ENCODE measurements at places on chromosomes 12 and 14.
A peak's percentile ranks its signal among the peaks of the same experiment; 100 is the strongest.

DNA sequence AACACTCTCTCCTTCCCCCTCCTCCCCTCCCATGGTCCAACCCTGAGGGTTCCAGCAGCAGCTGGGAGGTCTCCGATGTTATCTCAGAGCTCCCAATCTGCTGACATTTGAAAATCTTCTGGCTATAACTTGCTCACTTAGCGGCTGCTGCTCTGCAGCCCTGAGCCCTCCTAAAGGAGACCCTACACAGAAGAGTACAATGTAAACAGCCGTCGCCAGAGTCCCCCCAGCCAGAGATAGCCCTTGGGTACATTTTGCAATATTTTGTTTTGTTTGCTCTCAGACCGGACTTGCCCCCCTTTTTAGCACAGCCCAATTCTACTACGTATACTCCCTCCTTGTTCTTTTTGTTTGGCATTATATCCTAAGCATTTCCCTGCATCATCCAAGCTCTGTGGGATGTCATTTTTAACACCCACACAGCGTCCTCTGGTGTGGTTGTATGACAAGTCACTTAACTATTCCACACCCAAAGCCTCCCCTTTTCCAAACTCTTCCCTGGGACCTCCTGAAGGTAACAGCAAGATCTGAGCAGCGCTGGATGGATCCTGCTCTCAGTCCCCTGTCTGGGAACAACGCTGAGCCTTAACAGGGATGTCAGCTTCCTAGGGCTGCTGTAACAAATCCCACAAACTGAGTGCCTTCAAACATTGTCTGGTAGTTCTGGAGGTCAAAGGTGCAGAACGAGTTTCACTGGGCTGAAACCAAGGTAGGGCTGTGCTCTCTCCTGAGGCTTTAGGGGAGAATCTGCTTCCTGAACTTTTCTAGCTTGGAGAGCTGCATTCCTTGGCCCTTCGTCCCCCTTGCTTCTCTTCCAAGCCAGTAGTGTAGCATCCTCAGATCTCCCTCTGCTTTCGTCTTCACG, 25.3 kb upstream of the TCL1B start:
- DNase-seq: no peak

DNA sequence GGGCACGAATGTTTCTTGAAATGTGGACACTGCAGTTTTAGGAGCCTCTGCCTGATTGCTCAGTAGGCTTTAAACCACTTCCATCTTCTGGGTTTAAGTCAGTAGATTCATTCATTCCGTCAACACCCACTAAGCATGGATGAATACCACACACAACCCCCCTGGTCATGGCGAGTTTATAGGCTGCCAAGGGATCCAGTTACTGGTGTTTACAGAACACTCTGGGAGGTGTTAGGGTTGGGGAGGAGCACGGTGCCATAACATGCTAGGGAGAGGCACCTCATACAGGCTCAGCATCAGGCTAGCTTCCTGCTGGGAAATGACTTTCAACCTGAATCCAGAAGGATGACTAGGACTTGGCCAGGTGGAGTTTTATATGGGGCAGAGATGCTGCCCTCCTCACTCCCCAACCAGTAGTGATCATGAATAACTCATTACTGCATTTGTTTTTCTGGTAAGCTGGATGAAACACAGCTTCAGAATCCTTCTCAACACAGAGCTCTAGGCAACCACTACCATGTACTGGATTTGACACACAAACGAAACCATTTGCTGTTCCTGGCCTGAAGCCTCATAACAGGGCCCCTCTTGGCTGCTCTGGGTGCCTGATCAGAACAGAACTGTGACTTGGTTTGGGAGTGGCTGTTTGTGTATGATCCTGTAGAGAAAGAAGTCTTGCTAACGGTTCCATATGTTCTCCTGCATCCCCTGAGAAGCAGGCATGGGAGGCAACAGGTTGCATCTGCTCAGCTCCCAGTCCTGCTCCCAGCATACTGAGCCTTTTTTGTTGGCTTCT, 47.9 kb downstream of the FBXW8 start:
- DNase-seq: no peak

GRCh38 chr14:104544362-104544961, 35.1 kb upstream of the C14orf180 start:
- DNase-seq: no peak

GRCh38 chr12:45477526-45477925, 252.0 kb upstream of the ARID2 start:
- DNase-seq: no peak

DNA sequence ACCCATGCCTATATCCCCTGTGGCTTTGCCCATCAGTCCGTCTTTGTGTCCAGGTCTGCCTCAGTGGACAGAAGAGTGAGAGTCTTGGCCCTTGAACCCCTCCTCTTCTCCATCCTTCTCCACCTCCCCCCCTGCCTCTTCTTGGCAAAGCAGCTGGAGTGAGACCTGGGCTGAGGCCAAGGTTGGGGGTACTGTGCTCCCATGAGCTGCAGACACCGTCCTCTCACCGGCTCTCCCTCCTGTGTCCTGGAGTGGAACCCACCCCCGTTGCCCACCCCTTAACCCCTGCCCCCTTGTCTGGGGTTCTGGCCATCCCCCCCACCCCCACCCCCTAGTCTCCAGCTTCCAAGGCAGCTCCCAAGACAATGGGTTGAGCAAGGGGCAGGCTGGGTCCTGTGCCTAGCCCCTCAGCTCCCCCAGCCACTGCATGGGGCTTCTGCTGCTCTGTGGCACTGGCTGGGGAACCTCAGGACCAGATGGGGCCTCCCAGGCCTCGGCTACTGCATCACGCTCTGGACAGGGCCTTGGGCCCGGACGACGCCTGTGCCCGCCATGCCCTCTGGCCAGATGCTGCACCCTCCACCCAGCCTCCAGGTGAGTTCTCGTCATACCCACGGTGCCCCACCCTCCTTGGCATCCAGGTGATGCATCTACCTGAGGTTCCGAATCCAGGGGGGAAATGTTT, 35.7 kb downstream of the RTL1 start:
- no peak for DNase-seq

GRCh38 chr12:94832780-94833681, 170.5 kb downstream of the NDUFA12 start:
- no peak for DNase-seq

DNA sequence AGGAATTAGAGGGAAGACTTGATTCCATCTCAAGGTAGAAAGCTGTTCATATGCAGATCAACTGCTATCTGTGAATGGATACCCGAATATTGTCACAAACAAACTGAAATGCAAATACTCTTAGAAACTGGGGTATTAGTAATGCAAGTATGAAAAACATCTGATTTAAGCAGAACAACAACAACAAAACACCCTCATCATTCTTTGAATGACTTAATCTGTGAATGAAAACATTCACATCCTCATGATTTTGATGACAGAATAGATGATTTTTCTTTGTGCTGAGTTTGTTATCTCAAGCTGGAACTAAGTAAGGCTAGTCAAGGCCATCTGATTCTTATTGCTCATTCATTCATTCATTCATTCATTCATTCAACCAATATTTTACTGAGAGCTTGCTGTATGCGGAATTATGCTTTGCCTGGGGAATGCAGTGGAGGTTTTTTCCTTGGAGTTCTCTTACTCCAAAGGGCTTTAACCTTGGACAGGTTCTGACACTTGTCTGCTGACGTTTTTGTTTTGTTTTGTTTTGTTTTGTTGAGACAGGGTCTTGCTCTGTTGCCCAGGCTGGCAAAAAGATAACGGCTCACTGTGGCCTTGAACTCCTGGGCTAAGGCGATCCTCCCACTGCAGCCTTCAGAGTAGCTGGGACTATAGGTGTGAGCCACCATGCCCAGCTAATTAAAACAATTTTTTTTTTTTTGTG, 23.3 kb downstream of the OR10G3 start:
- DNase-seq: no peak

DNA sequence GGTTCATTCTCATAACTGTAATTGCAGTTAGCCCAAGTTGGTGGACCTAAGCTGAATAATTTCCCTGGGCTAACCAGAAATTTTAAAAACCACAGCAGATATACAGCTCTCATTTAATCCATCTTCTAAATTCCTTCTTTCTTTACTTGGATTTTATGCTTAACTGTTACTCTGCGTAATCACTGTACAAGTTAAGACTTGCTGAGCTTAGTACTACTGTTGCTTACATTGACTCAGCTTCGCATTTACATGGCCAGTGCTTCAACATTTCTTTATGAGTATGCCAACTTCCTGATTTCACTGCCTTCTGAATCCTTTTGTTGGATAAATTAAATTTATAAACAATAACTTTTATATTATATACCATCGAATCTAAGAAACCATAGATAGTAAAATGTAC, 147.4 kb downstream of the SLC38A4 start:
- no peak for DNase-seq

DNA sequence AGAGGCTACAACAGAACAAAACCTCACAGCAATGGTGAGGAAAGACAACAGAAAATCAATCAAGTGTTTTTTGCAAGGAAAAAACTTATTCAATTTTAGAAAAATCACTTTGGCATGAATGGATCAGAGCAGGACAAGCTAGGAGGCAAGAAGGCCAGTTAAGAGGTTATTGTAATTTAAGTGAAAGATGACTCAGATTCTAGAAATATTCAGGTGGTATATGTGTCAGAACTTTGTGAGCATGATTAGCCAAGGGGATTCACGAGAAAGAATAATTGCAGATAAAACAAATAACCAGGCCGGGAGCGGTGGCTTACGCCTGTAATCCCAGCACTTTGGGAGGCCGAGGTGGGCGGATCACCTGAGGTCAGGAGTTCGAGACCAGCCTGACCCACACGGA, 12.7 kb downstream of the GCH1 start:
- no peak for DNase-seq

DNA sequence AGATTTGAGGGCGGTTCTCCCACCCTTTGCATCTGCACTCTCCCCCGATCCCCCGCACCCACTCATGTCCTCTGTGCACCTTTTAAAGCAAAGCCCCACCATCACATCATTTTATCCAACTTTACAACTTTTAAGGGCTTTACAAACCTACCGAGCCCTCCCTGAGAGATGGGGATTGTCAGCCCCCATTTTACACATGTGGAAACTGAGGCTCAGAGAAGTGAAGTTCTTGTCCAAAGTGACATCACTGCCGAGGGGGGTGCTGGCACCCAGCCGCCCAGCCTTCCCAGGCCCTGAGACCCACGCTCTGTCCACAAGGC, 334.2 kb downstream of the MED13L start:
- DNase-seq: no peak

DNA sequence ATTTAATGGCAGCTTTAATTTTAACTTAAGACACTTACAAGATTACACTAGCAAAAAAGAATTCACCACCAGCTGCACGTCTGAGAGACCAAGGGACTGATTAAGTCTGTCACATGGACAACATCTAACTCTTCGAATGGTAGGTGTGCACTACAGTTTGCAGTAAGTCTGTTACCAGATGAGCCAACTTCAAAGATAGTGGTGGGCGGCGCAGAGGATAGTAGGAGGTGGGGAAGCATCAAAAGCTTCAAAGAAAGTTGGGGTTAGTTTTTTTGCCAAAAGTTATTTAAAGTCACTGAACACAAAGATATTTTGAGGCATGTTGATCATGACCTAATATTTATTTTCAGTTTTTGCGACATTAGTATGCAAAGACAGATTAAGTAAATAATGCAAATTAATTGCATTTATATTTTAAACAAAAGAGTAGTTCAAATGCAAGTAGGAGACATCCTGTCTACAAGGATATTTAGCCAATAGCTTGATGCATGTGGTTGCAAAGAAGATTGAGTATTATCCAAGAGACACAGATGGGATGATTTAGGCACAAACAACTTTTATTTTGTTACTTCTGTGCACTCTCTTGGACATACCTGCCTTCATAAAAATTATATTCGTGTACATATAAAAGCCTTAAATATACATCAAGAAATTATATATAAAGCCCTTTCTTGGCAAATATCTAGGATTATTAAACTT, 327.7 kb downstream of the BMP4 start:
- DNase-seq: no peak

GRCh38 chr12:1877169-1877878, 41.1 kb downstream of the CACNA2D4 start:
- no peak for DNase-seq

DNA sequence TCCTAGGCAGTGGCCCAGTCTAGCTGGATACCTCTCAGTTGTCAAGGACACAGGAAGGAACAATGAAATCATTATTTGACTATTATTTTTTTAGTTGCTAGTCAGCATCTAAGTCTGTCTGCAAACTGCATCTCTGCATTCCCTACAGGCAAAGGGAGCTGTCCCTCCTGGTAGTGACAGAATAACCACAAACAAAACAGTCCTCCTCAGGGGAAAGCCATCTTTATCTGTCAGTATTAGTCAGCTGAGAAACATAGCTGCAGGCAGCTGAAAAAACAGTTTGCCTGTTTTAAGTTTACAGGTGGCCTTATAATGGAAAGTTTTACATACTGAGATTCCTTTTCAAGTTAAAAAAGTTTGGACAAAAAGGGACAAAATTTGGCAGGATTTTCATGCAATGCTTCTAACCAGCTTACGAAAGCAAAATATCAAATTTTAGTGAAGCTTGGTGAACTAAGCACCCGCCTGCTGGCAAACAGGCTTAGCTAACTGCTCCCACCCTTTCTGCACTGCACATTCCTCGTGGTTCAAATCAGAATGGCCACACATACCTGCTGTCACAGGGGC, 29.5 kb downstream of the SLC25A21 start:
- no peak for DNase-seq

- peak; percentile 27 for DNase-seq
These were observed 110.6 kb upstream of the TMEM132D start for GRCh38 chr12:130014485-130014807.

GRCh38 chr14:23528555-23528954, 23.0 kb downstream of the ZFHX2 start:
- DNase-seq: no peak

- no peak for DNase-seq
These were observed 70.2 kb downstream of the BAZ1A start for GRCh38 chr14:34804933-34805332.

GRCh38 chr12:106329231-106329982, 26.9 kb downstream of the TCP11L2 start:
- DNase-seq: no peak

GRCh38 chr12:52873513-52873831, 24.7 kb upstream of the KRT78 start:
- DNase-seq: no peak

GRCh38 chr12:54660320-54660962, 12.3 kb upstream of the DCD start:
- no peak for DNase-seq

GRCh38 chr12:30696486-30696885, 817 bp upstream of the IPO8 start:
- no peak for DNase-seq

DNA sequence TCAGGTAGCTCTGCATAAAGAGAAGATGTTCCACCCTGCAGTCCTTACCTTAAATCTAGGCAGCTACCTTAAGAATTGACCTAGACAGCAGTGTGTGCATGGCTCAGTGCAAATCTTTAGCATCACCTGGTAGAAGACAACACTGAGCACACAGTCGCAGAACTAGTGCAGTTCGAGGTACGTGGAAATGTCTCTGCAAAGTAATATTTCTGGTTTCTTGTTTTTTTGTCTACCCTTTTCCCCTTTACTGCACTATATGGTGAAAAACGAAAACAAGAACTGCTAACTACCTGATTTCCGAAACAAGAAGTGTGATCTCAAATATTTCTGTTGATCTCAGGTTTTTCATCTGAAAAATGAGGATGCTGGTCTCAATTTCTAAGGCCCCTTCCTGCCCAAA, 82.5 kb downstream of the ETV6 start:
- no peak for DNase-seq

- no peak for DNase-seq
These were observed 38.9 kb downstream of the SERPINA3 start for GRCh38 chr14:94650806-94651805.
